ENCODE measurements at places on chromosomes 2 and 18. TPM values are rescaled to one million over a fixed set of nuclear protein-coding genes. Genes with fewer than 3 reads are reported as not detected.

GRCh38 chr2:128403814-128404708, 85.4 kb upstream of the HS6ST1 start:
- DNase-seq, result no peak

DNA sequence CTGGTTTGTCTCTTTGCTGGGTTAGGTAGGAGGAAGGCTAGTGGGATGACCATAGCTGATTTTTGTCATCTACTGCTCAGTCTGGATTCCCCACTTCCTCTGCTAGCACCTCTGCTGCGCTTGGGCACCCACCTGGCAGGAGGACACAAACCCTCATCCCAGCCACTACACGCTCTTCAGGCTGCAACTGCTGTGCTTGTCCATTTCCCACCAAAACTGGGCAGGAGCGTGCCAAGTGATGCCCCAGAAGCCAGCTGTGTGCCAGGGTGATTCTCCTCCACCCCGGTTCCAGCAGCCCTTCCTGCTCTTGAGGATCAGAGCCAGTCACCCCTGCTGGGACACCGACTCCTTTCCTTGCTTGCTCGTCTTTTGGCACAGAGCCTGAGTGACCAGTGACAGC, 15.7 kb upstream of the PER2 start:
- no peak for DNase-seq

DNA sequence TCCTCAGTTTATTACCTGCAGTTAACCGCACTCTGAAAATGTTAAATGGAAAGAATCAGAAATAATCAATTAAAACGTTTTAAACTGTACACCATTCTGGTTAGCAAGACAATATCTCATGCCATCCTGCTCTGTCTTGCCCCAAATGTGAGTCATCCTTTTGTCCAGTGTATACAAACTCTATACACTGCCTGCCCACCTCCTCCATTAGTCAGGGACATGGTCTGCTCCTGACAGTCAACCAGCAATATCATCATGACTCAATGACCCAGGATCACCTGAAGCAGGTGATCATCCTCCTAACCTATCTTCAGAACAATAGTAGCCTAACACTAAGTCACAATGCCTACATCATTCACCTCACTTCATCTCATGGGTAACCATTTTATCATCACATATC, 214.7 kb downstream of the KCNH7 start:
- DNase-seq, result no peak

The EMILIN1 gene
- total RNA-seq, result 0.95 TPM

DNA sequence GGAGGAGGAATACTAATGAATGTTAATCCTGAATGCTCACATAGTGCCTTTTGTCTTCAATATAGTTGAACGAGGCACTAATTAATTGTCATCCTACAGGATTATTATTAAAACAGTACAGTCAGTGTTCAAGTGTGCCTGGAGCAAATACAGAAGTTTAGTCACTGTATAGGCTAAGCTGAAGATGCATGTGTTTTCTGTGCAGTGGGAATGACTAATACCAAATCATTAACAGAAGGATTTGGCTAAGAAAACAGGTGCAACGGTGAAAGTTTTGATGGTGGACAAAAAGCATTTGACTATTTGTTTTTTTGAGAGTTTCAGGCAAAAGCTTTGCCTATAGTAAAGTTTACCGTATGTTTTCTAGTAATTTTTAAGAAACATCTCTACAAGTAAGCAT, 62.8 kb downstream of the DCC start:
- no peak for DNase-seq

- DNase-seq, result no peak
Measured at GRCh38 chr2:184113696-184114403, 484.5 kb upstream of the ZNF804A start.

The ORMDL1 gene
- total RNA-seq, result 49.3 TPM

DNA sequence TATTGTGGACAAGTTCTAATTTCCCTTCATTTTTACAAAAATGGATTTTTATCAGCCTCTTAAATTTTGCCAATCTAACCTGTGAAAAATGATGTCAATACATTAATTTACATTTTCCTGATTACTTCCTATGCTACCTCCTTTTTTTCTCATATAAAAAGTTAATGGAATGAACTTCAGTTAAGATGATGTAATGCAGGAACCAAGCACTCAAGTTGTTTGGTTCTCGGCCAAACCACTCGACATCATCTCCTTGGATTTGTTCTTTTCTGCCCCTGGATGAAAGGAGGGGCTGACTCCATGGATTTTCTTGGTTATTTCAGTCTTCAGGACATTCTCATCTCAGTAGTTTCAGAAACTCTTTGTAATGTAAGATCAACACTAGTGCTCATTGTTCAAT, 253.1 kb upstream of the NXPH2 start:
- peak; percentile 52 for DNase-seq

The COL4A3 gene
- total RNA-seq, result not detected

- DNase-seq, result no peak
Measured at GRCh38 chr2:32161296-32161695, 4.4 kb upstream of the SLC30A6 start.

GRCh38 chr18:43265465-43265864, 11.8 kb downstream of the SYT4 start:
- DNase-seq, result no peak

- no peak for DNase-seq
Measured at GRCh38 chr2:131646669-131647297, 119.1 kb downstream of the CCDC74A start.

- DNase-seq, result no peak
Measured at GRCh38 chr2:62270728-62271127, 74.8 kb downstream of the B3GNT2 start.

The OST4 gene
- total RNA-seq, result 395 TPM

- DNase-seq, result no peak
Measured at GRCh38 chr18:69820538-69820937, 127.1 kb downstream of the CD226 start.

DNA sequence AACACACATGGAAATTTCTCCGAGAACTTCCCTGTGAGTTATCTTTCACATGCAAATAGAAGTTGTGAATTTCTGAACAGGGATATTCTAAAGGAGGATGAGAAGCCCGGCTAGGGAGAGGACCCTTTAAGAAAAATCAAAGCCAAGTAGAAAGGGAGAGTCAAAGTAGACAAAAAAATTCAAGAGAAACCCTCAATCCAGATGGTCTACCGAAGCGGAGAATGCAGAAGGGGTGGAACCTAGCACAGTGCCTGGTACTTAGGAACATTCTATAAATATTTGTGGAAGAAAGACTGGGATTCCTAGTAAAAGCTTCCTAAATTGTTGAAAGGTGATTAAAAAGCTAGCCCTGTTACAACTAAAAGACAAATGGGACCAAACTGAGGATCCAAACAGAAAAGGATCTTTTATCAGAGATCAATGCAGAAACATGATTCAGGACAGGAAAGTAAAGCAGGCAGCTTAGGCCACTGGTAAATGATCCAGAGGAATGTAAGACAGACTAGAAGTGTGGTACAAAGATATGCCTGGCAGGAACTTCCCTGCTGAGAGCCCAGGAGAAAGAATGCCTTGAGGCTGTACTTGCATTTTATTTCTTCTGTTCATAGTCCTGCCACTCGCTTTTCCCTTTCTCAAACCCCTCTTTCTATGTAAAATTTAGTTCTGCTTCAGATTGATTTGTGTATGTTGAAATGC, 19.5 kb upstream of the GLS start:
- peak; percentile 86 for DNase-seq

DNA sequence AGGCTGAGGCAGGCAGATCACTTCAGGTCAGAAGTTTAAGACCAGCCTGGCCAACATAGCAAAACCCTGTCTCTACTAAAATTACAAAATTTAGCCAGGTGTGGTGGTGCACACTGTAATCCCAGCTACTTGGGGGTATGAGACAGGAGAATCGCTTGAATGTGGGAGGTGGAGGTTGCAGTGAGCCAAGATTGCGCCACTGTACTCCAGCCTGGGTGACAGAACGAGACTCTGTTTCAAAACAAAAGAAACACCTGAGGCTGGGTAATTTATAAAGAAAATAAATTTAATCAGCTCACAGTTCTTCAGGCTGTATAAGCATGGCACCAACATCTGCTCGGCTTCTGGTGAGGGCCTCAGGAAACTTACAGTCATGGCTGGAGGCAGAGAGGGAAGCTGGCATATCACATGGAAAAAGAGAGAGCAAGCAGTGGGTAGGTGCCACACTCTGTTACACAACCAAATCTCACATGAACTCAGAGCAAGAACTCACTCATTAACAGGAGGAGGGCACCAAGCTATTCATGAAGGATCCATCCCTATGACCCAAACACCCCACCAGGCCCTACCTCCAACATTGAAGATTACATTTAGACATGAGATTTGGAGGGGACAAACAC, 244.1 kb upstream of the RBBP8 start:
- DNase-seq, result no peak

- DNase-seq, result no peak
Measured at GRCh38 chr2:149258531-149258930, 71.9 kb upstream of the LYPD6 start.

GRCh38 chr2:23381084-23381483, 3.9 kb upstream of the KLHL29 start:
- peak; percentile 75 for DNase-seq

DNA sequence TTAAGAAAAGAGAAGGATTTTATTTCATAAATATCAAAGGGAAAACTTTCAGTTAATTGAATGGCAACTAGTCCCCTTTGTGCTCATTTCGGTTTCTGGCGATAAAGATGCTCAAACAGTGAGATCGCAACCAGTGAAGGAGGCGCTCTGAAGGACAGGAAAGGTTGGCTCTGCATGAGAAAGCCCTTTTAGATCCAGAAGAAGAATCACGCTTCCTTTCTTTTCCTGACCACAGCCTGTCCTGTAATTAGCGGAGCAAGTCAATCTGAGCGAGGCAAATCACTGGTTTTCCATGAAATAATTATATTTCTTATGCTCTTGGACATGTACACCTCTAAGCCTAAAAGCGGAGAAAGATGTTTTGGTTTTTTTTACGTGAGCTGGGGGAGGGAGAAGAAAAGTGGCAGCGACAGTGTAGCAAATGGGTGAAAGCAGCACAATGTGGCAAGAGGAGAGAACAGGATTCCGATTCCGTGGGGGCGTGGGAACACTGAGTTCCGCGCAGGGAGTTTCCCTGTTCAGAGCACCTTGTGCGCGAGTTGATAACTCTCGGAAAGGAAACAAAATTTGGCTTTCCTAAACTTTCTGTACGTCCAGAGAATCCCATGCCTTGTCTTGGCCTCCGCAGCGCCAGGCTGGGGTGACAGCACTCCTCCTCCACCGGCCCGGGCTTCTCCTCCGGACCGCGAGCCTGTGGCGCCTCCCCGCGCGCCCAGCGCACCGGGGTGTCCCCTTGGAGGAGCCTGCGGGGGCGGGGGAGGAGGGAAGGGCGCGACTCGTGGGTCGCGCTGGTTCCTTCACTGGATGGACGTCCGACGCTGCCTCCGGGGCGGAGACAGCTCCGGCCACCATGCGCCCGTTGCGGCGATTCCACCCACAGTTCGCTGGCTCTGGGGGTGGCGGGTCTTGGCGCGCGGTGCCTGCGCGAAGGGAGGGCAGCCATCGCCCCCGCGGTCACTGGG, 620 bp upstream of the SLC9A2 start:
- DNase-seq, result peak; percentile 4

The TMEFF2 gene
- 0.41 TPM for total RNA-seq

The TMEM247 gene
- total RNA-seq, result not detected

The LHCGR gene
- total RNA-seq, result not detected

The CYP26B1 gene
- total RNA-seq, result 0.77 TPM

DNA sequence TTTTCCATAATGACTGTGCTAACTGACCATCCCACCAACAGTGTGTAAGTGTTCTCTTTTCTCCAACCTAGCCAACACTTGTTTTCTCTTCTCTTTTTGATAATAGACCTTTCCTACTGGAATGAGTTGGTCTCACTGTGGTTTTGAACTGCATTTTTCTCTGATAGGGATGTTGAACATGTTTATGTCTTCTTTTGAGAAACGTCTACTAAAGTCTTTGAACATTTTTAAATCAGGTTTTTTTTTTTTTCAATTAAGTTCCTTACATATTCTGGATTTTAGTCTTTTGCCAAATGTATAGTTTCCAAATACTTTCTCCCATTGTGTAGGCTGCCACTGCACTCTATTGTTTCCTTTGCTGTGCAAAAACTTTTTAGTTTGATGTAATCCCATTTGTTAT, 405.5 kb upstream of the FIGN start:
- peak; percentile 68 for DNase-seq

DNA sequence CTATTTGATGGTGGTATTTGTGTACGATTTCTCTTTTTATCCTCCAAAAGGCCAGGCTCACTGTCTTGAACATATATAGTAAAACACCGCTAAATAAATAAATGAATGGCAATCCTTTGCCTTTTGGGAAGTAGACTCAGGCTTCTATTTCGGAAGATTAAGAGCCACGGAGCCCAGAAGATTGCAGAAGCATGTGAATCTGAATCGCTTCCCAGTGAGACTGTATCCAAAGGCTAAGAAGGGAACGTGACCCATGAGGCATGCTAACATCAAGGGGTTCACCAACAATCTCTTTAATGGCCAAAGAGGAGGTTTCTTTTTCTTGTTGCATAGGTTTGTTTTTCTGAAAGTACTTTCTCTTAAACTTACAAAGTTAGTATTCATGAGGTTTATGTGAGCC, 70.0 kb upstream of the DNMT3A start:
- no peak for DNase-seq

The ANKRD30BL gene
- total RNA-seq, result not detected

The TRIP12 gene
- 379 TPM for total RNA-seq

DNA sequence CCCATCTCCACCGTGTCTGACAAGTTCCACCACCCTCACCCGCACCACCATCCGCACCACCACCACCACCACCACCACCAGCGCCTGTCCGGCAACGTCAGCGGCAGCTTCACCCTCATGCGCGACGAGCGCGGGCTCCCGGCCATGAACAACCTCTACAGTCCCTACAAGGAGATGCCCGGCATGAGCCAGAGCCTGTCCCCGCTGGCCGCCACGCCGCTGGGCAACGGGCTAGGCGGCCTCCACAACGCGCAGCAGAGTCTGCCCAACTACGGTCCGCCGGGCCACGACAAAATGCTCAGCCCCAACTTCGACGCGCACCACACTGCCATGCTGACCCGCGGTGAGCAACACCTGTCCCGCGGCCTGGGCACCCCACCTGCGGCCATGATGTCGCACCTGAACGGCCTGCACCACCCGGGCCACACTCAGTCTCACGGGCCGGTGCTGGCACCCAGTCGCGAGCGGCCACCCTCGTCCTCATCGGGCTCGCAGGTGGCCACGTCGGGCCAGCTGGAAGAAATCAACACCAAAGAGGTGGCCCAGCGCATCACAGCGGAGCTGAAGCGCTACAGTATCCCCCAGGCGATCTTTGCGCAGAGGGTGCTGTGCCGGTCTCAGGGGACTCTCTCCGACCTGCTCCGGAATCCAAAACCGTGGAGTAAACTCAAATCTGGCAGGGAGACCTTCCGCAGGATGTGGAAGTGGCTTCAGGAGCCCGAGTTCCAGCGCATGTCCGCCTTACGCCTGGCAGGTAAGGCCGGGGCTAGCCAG, 1.2 kb downstream of the ONECUT2 start:
- no peak for DNase-seq

DNA sequence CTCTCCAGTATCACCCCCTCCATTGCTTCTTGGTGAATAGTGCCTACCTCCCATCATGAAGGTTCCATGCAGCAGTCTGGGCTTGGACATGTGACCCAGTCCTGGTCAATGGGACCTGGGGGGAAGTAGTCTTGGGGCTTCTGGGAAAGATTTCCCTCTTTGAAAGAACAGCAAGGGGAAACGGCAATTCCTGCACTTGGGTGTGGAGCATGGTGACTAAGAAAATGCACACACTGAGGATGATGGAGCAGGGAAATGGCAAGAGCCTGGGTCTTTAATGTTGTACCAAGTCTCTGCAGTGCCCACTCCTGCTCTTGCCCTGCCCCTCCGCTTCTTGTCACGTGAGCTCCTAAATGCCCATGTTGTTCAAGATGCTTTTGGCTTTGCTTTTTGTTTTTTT, 131.4 kb upstream of the SIX2 start:
- no peak for DNase-seq
